Breast epithelium (tissue), 4 donors: ENCODE measurements at places on chromosomes 3 and 15. TPM values are rescaled to one million over a fixed set of nuclear protein-coding genes. Genes with fewer than 3 reads are reported as not detected.

GRCh38 chr15:90840954-90841353, 27.4 kb upstream of the FURIN start:
- DNase-seq: no peak

DNA sequence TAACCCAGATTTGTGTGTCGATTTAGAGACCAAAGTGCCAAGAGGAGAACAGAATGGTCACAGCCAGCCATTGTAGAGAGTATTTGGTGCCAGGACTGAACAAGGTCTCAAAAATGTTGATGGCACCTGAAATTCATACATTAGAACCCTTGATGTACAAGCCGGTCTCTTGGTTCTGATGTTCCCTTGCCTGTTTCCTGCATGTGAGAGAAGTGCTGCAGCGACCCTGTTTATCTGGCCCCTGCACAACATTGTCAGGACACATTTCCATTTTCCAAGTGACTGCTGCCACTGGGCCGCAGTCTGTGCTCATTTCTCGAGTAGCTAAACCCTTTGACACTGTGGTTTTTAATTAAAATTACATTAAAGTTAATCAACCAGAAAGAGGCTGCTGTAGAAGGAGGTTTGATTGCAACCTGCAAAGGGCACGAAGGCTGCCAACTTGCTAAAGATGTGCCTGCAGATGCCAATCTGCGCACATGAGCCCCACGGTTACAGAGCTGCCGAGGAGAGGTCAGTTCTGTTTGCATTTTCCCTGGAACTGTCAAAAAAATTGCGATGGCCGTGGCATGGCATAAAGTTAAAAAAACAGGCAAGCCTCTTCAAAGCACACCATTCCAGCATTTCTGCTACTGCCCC, 136.4 kb upstream of the CMC1 start:
- DNase-seq: no peak

- DNase-seq: no peak
These were observed 721 bp downstream of the ADAMTS7 start for GRCh38 chr15:78810362-78811123.

- no peak for DNase-seq
These were observed 67.3 kb downstream of the HMCES start for GRCh38 chr3:129345971-129346370.

- no peak for DNase-seq
These were observed 174.2 kb downstream of the CACNA2D3 start for GRCh38 chr3:54296531-54296930.

- DNase-seq: no peak
These were observed 60.8 kb upstream of the HES1 start for GRCh38 chr3:194075088-194075615.

- DNase-seq: no peak
These were observed 302.9 kb upstream of the SUCLG2 start for GRCh38 chr3:67957268-67957667.

- peak; percentile 52 for DNase-seq
These were observed at the start of gene FBN1 for GRCh38 chr15:48645558-48646330. TSS of gene FBN1 (minus strand) at chr15:48645709. CDS start at chr15:48644769, 940 bp downstream.

DNA sequence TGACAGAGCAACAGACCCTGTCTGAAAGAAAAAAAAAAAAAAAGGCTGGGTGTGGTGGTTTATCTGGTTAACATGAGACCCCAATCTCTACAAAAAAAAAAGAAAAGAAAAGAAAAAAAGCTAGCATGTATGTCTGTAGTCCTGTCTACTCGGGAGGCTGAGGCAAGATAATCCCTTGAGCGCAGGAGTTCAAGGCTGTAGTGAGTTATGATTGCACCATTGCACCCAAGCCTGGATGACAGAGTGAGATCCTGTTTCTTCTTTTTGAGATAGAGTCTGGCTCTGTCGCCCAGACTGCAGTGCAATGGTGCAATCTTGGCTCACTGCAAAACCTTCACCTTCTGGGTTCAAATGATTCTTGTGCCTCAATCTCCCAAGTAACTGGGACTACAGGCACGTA, 8.4 kb upstream of the DHX30 start:
- DNase-seq: no peak

DNA sequence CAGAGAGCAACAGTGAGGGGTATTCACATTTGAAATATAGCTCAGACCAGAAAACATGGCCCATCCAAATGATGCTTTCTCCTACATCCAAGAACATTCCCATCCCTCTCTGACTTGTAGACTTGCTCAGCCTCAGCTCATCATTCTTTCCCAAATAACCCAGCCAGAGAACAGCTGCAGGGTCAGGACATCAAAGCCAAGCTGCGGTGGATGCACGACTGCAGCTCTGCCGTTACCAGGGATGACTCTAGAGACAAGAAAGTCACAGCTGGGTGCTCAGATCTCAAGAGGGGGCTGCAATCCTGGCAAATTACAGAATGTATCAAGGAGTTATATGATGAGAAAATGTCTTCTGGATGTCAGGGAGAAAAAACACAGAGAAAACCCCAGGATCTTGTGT, 944.3 kb downstream of the NTRK3 start:
- DNase-seq: no peak

The ZDHHC23 gene
- total RNA-seq: 7.2 TPM

The TP63 gene
- 47.7 TPM for total RNA-seq

The B3GALNT1 gene
- total RNA-seq: 4.5 TPM

The TM6SF1 gene
- 8.5 TPM for total RNA-seq

The CILP gene
- 5.2 TPM for total RNA-seq
